CD4-positive, alpha-beta T cell treated with Interleukin-4 for 4 hours (primary cell): ENCODE measurements at places on chromosomes 6 and 20.

- no peak for DNase-seq
Observed at GRCh38 chr6:153031335-153031955, 28.9 kb upstream of the MTRF1L start.

DNA sequence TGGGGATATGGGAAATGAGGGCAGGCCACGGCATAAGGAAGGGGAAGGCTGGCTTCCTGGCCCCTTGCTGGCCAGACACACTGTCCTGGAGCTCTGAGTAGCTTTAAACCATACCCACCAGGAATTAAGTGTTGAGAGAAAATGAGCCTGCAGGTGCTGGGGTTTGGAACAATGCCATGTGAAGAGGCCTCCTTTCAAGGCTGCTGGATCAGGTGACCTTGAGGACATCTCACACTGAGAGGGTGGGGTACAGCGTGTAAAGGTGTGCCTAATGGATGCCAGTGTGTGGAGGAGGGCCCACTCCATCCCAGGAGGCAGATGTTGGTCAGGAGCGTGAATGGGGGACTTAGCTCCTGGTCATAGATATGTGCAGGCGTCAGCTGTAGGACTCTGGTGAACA, 74.8 kb upstream of the MLN start:
- no peak for DNase-seq

DNA sequence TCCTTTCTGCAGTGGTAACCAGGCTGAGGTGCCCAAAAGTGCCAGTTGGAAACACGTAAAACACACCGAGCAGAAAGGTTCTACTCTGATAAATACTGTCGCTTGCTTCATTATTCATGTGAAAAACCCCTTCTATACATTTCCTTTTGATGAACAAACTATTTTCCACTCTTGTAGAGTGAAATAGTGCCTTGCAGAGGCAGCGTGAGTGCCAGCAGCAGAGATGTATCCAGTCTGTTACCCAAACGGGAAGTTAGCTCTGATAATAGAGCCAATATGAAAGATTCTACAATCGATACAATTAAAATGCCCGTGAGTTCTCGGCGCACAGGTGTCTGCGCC, 1.5 kb downstream of the ZBTB46 start:
- no peak for DNase-seq

GRCh38 chr6:150734235-150734634, 131.3 kb upstream of the MTHFD1L start:
- no peak for DNase-seq
